Glutamatergic neuron (in vitro differentiated cells): ENCODE measurements at places on chromosomes 1 and 21. TPM values are rescaled to one million over a fixed set of nuclear protein-coding genes. Genes with fewer than 3 reads are reported as not detected.

DNA sequence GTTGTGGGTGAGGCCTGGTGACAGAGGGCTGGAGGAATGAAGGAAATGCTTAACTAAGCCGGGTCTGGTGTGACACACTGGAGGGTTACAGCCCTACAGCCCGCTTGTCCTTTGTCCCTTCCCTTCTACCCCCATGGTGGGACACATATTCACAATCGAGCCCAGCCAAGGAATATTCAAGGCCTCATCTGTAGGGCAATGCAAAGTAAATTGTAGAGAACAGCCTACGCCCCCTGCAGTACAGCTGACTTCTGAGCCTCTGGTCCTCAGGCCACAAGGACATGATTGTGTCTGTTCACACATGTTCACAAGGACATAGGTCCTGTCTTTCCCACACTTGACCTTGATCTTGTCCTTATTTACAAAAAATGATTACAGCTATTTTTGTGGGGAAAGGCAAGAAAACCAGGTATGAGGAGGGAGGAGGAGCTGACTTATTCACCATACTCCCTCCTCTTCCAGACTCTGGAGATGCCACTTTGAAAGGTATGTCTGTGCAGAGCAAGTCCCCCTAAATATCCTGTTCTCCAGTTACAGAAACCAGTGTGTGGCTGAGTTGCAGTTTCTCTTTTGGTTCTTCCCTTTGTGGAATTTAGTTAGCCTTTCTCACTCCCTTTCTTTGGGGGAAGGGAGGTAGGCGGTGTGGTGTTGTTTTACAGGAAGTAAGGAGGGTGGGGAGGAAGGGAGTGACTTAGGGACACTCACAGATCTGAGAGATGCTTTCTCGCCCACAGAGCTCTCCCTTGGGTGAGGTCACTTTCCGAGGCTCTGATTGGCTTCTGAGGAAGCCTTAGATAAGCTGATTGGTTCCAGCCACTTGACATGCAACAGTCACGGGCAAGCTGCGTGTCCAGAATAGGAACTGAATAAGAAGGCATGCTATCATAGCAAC, 14.6 kb downstream of the POLR3GL start:
- peak; percentile 82 for DNase-seq

The HSD11B1 gene
- not detected for total RNA-seq

The INKA2 gene
- 112 TPM for total RNA-seq

DNA sequence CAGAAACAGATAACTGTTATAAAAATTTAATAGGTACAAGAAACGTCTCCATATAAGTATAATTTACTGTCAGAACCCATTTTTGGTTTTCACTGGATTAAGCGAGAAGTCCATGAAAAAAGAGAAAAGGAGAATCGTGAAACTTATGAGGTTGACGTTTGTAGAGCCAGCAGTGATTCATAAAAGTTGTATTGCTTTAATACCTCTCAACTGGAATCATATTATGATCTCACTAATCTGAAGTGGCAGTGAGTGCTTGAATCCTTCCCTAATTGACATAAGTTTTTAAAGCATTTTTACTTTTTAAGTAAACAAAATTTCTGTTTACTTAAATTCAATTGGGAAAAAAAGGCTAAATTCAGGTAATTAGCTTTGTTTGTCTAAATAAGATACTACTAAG, 315.3 kb downstream of the TPR start:
- no peak for DNase-seq

- DNase-seq, result no peak
Measured at GRCh38 chr1:201218409-201218808, 27.8 kb downstream of the IGFN1 start.

DNA sequence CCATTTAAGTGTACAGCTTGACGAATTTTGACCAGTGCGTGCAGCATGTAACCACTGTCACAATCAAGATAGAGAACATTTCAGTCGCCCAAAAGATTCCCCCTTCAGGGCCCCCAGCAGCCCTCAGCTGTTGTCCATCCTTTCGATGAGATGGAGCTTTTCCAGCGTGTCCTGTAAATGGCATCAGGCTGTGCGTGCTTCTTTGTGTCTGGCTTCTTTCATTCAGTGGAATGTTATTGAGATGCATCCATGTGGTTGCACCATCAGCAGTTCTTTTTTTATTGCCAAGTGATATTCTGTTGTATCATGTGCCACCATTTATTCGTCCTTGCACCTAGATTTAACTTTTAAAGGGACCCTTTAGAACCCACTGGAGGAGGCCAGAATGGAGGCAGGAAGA, 21.9 kb downstream of the UBE2Q1 start:
- no peak for DNase-seq

DNA sequence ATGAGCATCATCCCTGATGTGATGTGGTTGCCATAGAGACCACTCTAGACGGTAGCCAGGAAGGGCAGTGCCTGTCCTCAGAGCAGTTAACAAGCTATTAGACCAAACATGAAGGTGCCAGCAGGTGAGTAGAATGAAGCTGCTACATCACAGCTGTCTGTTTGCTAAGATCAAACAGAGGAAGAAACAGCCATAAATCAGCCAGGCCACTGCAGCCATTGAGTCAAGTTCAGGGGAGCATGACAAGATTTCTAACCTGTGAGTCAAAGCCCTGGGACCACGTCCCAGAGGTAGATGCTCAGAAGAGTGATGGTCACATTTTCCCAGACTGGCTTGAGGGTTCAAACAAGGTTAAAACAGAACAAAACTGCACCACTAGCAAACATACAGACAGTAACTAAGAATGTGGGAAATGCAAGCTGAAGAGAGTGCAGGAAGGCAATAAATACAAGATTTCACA, 450.6 kb upstream of the DAB1 start:
- DNase-seq, result no peak

GRCh38 chr21:32578107-32578691, 7.1 kb downstream of the TCP10L start:
- DNase-seq, result no peak

- DNase-seq, result no peak
Measured at GRCh38 chr1:42676534-42677087, 5.6 kb upstream of the YBX1 start.

- no peak for DNase-seq
Measured at GRCh38 chr1:207891148-207891547, 19.8 kb downstream of the CD34 start.

The NHLH1 gene
- total RNA-seq, result 1,198 TPM

The PIK3C2B gene
- 156 TPM for total RNA-seq

- no peak for DNase-seq
Measured at GRCh38 chr1:86906419-86906818, 7.5 kb downstream of the SELENOF start.

- no peak for DNase-seq
Measured at GRCh38 chr1:5856246-5856815, 135.9 kb downstream of the NPHP4 start.

The PSRC1 gene
- total RNA-seq, result 13.9 TPM

DNA sequence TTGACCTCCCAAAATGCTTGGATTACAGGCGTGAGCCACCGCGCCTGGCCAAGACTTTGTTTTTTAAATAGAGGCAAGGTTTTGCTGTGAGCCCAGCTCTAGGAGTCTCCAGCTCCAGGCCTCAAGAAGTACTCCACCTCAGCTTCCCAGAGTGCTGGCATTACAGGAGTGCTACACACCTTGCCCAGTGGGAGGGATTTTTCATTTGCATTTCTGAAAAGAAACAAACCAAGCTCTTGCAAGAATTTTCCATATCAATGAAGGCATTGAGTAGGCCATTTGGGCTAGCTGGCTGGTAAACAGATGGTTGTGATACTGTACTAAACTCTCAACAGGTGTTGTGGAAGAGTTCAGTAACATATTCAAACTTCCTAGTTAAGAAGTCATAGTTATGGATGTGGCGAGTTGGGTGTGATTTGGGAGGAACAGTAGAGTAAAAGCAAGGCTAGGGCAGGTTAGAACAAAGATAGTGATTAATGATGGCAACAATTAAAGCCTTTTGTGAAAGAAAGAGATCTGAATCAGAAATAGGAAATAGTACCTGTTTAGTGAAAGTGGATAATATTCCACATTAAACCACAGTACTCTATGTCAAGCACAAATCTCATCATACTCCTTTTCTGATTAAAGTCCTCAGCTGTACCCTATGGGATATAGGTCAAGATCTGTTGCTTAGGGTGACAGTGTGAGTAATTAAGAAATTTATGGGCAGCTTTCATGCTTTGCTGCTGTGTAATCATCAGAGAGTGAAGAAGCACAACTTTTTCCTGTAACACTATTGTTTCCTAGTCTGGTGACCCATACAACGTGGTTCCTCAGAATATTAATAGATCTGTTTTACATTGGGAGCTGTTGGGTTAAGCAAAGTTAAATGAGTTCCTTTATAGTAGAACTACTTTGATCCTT, 10.7 kb downstream of the AKIRIN1 start:
- DNase-seq, result no peak

GRCh38 chr1:27507960-27508665, 18.1 kb upstream of the WASF2 start:
- no peak for DNase-seq

- DNase-seq, result no peak
Measured at GRCh38 chr1:50268049-50268448, 155.2 kb downstream of the DMRTA2 start.

GRCh38 chr21:35048706-35049617, at the start of gene RUNX1:
Gene RUNX1, minus strand, starts transcription at chr21:35049302.
- DNase-seq, result no peak

The SFN gene
- 0.42 TPM for total RNA-seq

- DNase-seq, result no peak
Measured at GRCh38 chr1:188089461-188089860, 1260.7 kb downstream of the PLA2G4A start.

DNA sequence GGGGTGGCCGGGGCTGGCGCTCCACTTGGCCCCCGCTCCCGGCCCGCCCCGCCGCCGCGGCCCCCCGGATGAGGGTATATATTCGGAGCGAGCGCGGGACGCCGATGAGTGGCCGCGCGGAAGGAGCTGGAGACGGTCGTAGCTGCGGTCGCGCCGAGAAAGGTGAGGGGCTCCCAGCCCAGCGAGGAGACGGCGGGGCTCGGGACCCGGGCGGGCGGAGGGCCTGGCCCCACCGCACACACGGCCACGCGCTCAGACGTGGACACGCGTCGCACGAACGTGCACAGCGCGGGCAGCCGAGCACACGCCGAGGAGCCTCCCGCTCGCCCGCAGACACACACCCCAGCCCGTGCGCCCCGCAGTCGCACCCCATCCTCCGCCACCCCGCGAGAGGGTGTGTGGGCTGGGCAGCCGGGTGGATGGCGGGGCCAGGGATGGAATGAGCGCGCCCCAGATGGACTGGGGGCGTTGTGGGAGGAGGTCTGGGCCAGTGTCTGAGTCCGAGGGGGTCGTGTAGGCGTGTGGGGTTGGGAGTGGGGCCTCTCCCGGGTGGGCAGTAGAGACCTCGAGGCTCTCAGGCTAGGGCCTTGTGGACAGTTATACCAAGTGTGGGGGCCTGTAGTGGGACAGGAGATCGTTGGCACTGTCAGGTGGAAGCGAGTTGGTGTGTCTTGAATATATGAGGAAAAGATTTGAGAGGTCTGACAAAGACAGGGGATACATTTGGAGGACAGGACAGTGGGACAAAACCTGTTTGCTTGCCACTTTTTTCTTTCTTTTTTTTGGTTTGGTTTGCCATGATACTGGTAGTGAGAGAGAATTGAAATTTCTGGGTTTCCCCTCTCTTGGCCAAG, at the start of gene UAP1:
Gene UAP1, plus strand, starts transcription at position 107 of the 854 bp plus-strand sequence. CDS start 4,347 bp downstream, outside the sequence.
- no peak for DNase-seq

- DNase-seq, result no peak
Measured at GRCh38 chr1:156898971-156899664, 5.6 kb downstream of the PEAR1 start.

- no peak for DNase-seq
Measured at GRCh38 chr1:237124856-237125462, 83.0 kb downstream of the RYR2 start.

The CACYBP gene
- total RNA-seq, result 88.7 TPM

DNA sequence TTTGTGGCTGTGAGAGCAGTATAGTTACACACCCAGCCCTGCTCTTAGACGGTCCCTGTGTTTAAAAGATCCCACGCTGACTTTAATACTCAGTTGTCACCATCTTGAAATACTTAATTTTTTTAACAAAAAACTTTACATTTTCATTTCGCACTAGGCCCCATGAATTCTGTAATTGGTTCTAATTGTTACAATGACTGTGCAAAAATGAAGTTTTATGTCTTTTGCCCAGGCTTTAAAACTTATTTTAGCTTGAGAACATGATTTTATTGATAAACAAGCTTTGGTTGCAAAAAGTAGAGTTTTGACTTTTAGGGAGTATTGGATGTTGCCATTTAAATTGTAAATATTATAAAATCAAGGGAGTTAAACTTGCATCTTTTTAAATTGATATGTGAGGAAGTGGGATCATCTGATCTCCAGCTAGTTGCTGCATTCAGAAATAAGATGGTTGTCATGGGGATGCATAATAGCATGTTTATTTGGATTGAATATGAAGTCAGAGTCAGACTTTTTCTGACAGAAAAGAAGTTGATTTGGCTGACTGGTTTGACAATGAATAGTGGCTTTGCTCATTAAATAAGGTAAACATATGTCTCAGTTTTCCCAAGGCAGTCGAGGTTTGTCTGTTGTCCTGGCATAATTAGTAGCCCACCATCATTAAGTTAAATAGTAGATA, 23.0 kb upstream of the CRP start:
- DNase-seq, result no peak

The KCNA2 gene
- total RNA-seq, result 19.7 TPM

DNA sequence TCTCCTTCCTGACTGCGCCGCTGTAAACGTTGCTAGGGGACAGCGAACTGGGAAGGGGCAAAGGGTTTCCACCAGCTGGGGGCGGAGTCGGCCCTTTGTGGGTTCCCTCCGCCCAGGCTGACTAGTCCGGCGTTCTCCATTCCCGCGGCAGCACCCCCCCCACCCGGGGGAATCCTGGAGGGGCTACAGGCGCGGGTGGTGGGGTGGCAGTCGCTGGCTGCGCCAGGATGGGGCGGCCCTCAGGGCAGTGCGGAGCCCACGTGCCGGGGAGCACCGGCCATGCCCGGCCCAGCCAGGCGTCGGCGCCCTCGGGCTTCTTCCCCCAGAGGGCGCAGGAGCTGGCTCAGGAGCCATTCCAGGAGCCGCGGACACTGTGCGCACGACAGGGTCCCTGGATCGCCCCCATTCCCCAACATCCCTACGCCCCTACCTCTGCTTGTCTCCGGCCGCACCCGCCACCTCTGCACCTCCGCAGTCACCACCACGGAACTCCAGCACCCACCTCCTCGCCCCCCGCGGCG, 476 bp downstream of the BATF3 start:
- peak; percentile 55 for DNase-seq

DNA sequence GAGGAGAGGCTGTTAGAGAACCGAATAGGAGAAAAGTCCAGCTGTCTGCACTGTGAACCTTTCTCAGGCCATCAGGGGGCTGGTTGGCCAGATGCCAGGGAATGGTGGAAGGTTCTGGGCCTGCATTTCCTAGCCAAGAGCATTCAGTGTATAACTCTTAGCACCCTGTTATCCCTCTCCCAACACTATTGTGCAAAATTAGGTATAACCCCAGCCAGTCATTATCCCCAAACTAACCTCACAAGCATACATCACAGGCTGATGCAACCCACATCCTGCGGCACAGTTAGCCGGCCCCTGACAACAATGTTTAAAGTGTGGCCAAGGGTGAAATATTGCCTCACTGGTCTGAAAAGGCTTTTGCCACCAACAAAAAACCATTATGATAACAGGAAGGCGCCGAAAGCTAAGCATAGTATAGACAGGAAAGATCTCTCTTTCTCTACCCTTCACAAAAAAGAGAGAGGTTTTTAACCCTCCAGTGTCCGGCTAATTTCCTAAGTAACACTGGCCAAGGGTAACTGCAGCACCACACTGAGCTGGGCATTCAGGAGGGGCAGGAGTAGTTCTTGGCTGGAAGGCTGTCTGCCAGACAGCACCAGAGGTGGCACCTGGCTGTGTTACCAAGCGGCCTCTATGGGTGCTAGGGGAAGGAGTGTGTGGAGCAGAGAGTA, 77.3 kb upstream of the BCAR3 start:
- peak; percentile 25 for DNase-seq
